ENCODE measurements at places on chromosomes 6 and 20.

DNA sequence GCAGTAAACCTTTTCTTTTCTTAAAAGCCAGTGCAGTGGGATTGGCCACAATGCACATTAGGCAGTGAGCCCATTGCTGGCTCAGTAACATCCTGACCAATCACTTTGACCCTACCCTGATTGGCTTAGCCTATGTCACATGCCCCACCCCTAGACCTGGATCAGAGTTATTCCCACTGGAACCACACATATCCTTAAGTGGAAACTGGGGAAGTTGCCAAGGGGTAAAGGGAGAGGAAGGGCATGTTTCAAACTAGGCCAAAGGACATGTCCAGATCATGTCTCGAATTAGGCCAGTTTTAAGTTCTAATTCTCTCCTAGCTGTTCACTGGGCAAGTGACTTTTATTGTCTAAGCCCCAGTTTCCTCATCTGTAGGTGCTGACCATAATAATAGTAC lies 69.3 kb downstream of the LY86 start:
- no peak for DNase-seq

DNA sequence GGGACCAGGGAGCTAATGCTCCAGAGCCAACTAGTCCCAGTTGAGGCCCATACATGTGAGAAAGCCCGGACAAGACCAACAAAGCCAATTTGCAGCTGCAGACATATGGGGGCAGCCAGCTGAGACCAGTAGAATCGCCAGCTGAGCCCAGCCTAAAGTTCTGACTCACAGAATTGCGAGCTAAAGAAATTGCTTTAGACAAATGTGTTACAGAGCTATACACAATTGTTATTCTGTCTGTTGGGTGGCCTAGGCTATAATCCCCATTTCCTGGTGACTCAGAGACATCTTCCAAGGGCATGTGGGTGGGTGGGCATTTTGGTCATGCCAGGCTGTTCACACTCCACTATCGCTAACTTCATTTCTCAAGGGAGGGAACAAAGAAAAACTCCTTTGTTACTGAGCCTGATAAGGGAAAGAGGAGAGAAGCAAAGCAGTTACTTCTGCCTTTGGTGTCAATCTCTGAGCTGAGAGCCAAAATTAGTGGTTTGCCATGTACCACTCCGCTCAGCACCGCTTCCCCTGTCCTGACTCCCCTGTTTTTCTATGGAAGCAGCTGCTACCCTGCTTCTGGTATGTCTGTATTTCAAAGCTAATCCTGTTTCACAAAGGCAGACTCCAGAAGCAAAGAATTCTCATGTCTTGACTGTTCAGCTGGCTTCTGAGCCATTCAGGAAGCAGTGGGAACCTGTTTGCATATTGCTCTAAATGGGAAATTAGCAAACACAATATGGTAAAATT lies 26.1 kb downstream of the SCP2D1 start:
- DNase-seq: no peak

DNA sequence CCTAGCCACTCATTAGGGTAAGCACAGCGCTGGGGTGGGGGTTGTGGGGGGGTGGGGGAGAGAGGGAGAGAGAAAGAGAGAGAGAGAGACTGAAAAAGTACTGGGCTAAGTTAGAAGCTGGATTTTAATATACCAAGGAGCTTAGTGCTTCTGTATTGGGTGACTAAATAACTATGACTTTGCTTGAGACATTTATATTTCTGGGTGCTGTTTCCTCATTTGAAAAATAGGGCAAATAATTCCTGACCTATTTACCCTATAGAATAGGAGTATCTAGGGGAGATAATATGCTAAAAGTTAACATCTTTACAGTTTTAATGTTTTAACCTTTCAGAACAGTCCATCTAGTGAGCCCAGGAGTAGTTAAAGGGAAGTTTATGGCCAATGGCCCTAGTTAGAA lies 7.7 kb downstream of the NKAIN2 start:
- DNase-seq: no peak

GRCh38 chr6:155510879-155511278 lies 55.2 kb upstream of the NOX3 start:
- no peak for DNase-seq

- no peak for DNase-seq
These were observed 2.4 kb downstream of the MTCL3 start for GRCh38 chr6:127516662-127517273.

GRCh38 chr6:90846824-90847223 lies 260.0 kb upstream of the MAP3K7 start:
- no peak for DNase-seq

DNA sequence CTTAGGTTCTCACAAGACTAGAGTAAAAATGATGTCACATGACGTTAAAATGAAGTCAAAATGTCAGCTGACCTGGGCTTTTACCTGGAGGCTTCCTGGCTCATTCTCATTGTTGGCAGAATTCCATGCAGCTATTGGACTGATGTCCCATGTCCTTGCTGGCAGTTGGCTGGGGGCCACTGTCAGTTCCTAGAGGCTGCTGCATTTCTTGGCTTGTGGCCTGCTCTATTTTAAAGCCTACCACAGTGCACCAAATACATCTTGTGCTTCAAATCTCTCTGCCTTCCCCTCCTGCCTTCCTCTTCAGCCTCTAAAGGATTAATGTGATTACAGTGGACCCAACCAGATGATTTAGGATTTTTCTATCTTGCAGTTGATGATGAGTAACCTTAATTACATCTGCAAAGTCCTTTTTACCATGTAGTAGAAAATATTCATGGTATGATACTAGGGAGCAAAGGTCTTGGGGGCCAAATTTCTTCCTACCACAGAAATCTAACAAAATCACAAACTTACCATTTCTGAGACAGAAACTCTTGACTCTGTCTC lies 81.9 kb downstream of the FIG4 start:
- no peak for DNase-seq

DNA sequence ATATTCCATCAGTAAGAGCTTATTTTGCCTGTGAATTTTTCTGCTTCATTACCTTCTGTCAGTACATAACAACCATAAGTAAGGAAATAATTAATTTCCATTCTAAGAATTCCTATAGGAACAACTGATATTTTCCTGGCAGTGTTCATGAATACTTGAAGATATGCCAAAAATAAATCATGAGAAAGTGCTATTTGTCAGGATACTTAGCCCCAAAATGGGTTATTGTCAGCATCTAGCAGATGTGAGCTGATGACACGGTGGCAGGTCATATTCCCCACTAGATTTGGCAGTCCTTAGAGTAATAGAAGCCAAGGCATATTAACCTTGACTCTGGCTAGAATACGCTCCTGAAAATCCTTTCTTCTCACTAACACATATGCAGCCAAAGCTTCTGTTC lies 43.2 kb upstream of the CRISP1 start:
- no peak for DNase-seq

GRCh38 chr6:34650823-34651222 lies 45.7 kb downstream of the ILRUN start:
- no peak for DNase-seq

GRCh38 chr6:127464881-127465459 lies 5.8 kb upstream of the KIAA0408 start:
- peak; percentile 54 for DNase-seq

- DNase-seq: no peak
These were observed 1304.8 kb downstream of the HACE1 start for GRCh38 chr6:103554911-103555310.

DNA sequence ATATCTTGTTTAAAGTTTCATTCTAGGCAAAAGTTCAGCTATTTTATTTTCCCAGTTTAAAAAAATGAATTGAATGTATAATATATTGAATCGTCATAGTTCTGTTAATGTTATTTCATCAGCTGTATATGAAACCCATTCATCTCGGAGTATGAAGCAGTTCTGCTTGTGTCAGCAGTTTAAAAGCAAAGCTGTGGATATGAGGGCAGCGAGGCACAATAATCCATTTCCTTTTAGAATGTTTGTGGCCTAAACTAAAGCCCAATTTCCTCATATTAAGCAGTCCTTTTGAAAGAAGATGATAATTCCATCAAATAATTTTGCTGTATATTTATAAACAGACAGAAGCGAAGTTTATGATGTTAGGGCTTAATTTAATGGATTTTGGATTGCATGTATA lies 300.1 kb downstream of the SAMD5 start:
- DNase-seq: no peak

DNA sequence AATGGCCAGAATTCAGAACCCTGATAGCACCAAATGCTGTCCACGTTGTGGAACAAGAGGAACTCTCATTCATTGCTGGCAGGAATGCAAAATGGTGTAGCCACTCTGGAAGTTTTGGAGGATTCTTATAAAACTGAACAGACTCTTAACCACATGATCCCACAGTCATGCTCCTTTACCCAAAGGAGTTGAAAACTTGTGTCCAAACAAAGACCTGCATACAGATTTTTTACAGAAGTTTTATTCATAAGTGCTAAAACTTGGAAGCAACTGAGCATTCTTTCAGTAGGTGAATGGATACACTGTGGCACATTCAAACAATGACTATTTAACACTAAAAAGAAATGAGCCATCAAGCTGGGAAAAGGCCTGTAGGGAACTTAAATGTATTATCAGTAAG lies 32.5 kb downstream of the PREP start:
- DNase-seq: no peak

DNA sequence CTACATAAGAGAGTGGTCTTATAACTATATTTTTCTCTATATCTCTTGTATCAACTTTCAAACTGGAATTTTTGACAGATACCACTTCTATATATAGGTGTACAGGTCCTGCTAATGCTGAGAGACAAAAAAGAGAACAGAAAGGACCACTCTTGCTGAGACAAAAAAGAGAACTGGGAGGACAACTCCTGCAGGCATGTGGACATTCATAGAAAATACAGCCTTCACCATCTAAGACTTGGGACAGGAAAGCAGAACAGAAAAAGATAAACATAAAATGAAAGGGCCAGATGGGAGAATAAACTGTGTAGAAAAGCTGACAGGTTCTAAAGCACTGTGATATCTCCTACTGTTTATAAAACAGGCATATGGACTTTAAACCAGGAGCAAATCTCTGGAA lies 541.0 kb upstream of the ADGRB3 start:
- DNase-seq: no peak

GRCh38 chr20:23631981-23632710 lies 5.6 kb downstream of the CST3 start:
- no peak for DNase-seq

GRCh38 chr20:32626859-32627636 lies 41.9 kb upstream of the NOL4L start:
- DNase-seq: no peak

- no peak for DNase-seq
These were observed 107.8 kb downstream of the NFATC2 start for GRCh38 chr20:51434580-51435247.

DNA sequence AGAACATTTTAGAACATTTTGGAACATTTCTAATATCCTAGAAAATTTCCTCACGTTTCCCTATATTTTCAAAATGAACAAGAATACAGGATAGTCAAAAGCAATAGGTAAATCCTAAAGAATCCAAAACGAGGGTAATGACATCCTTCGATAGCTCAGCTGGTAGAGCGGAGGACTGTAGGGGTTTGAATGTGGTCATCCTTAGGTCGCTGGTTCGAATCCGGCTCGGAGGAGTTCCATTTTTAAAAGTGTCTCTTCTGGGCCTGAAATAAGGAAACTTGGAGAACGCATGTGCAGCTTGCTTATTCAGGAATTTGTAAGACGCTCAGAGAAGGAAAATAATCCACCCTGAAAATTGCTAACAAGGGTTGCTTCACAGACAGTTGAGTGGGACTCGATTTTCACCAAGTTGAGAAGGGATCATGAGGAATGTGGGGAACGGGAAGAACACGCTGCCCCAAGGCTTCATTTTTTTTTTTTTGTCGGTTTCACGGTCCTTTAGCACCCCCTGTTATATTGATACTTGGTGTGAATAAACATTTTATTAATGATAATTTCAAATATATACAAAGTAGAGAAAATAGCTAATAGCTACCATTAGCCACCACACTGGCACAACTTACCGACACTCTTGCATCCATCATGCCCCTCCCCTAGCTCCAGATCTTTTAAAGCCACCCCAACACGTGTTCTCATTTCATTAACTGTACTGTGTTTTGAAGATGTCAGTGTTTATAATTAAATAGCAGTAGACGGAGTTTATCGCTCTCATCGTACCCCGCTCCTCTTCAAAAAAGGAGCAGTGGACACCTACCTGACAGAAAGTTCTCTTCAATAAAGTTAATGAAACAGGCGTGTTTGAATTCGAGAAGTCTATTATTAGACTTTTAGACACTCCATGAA lies 1.8 kb upstream of the ABT1 start:
- DNase-seq: peak; percentile 59

GRCh38 chr6:93036835-93037234 lies 382.5 kb downstream of the EPHA7 start:
- DNase-seq: no peak

DNA sequence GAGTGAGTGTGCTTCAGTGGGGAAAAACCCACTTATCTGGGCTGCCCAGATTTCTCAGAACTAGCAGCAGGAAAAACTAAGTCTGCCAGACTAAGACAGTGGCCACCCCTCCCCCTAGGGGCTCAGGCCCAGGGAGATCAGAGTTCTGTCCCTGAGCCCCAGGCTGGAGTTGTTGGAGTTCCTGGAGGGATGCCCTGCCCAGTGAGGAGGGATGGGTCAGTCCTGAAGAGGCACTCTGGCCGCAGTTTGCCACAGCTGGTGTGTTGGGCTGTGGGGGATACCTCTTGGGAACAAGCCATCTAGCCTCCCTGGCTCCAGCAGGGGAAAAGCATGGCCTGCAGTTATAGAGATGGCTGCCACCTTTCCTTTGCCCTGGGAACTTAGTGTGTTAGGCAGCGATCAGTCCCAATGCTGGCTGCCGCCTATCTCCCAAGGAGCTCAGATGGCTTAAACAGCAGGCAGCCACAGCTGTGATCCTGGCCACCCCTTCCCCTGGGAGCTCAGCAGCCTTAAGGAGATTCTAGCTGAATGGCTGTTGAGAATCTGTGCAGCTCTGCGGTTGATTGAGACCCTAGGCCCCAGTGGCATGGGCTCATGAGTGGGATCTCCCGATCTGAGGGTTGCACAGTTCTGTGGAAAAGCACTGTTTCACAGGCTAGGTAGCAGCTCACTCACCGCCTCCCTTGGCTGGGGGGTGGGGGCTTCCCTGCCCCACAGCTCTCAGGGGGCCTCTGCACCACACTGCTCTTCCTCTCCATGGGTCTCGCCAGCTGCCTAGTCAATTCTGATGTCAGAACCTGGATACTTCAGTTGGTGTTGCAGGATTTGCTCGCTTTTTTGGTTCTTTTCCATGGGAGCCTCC lies 13.2 kb downstream of the SIRPG start:
- DNase-seq: no peak

DNA sequence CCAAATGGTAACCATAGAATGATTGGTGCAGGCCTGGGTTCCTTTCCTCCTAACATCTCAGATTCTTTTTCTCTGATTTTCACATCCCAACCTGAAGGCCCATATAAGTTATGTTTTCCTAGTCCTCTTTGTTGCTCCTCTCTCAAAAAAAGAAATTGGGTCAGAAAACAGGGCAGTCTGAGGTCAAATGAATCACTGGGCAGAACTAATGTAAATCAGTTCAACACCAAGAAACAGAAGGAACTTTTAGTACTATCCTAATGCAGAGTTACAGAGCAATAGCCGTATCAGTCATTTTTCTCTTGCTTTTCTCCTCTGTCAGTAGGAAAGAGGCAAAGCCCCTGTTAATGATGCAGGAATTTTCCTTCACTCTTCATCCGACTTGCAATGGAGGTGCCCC lies 11.0 kb upstream of the TPD52L1 start:
- DNase-seq: no peak

GRCh38 chr6:91330896-91331295 lies 744.0 kb upstream of the MAP3K7 start:
- DNase-seq: no peak

Measured in stimulated activated CD4-positive, alpha-beta T cell treated with anti-CD3 and anti-CD28 coated beads, TNF-alpha, amount 100 ng/mL, for 24 hours (primary cell).